ENCODE measurements at places on chromosomes 7 and 10. TPM values are rescaled to one million over a fixed set of nuclear protein-coding genes. Genes with fewer than 3 reads are reported as not detected.

Gene DOCK1
- total RNA-seq, result 23.5 TPM

Gene WNT8B
- not detected for total RNA-seq

Gene CCDC7
- 1.0 TPM for total RNA-seq

Gene ANTXRL
- total RNA-seq, result 0.27 TPM

Gene PAPSS2
- 20.0 TPM for total RNA-seq

Gene LIPN
- not detected for total RNA-seq

All from A549 treated with GW870086 at 1 μM for 4 hours (cell line).